ENCODE measurements at places on chromosomes 2 and 18. TPM values are rescaled to one million over a fixed set of nuclear protein-coding genes. Genes with fewer than 3 reads are reported as not detected.

The C2orf69 gene
- total RNA-seq, result 11.0 TPM

The CDK15 gene
- total RNA-seq, result not detected

DNA sequence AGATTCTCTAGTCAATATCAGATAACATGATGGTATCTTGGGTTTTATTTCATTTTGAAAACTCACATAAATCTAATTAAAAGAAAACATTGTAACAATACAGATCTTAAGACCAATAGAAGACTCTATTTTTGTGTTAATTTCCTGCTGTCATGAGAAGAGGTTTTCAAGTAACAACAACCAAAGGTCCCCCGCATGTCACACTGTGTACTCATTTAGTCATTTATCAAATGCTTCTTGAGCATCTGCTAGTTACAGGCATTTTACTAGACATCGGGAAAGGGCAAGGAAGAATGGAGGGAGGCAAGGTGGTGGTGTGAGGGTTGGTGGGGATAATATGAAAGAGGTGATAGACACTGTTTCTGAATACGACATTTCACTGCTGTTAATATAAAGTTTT is 77.7 kb upstream of the CHRNA1 start:
- no peak overlapping the region for H3K4me3 ChIP-seq
- H3K36me3 ChIP-seq, result no peaks in the 10 kb centered on the region
- no peaks in the 10 kb centered on the region for H3K27me3 ChIP-seq
- no peak for DNase-seq
- peaks cover 67% of the 10 kb centered on the region for H3K4me1 ChIP-seq

GRCh38 chr2:8168876-8169424 is 512.9 kb upstream of the ID2 start:
- no peaks in the 10 kb centered on the region for H3K4me1 ChIP-seq
- H3K27me3 ChIP-seq, result no peaks in the 10 kb centered on the region
- peak; percentile 16 for DNase-seq
- no peaks in the 10 kb centered on the region for H3K36me3 ChIP-seq
- H3K27ac ChIP-seq, result no peak overlapping the region

DNA sequence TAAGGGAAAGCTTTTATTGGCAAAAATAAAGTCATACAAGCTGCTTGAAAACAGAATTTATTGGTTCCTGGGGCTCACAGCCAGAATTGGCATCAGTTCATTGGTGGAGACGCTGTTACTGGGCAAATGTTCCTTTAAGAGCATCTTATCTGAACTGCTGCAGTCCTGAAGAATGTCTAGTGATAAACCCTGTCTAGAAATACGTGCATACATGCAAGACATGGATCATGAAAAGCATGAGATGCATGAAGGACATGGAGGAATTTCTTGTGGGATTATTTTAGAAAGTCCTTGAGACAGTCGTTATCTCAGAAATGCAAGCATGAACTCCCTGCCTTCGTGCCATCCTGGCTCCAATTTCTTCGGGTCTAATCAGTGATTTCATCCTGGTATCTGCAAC is 32.5 kb upstream of the FHOD3 start:
- no peak overlapping the region for H3K4me3 ChIP-seq
- no peaks in the 10 kb centered on the region for H3K27me3 ChIP-seq

- no peak for DNase-seq
- no peaks in the 10 kb centered on the region for H3K4me1 ChIP-seq
- no peaks in the 10 kb centered on the region for H3K27me3 ChIP-seq
- H3K4me3 ChIP-seq, result no peak overlapping the region
These were observed 108.5 kb downstream of the MAP2 start for GRCh38 chr2:209532321-209532720.

GRCh38 chr2:133139847-133140533 is 428.3 kb downstream of the NCKAP5 start:
- no peak for DNase-seq
- no peak overlapping the region for H3K4me3 ChIP-seq
- no peaks in the 10 kb centered on the region for H3K4me1 ChIP-seq
- no peaks in the 10 kb centered on the region for H3K27me3 ChIP-seq

DNA sequence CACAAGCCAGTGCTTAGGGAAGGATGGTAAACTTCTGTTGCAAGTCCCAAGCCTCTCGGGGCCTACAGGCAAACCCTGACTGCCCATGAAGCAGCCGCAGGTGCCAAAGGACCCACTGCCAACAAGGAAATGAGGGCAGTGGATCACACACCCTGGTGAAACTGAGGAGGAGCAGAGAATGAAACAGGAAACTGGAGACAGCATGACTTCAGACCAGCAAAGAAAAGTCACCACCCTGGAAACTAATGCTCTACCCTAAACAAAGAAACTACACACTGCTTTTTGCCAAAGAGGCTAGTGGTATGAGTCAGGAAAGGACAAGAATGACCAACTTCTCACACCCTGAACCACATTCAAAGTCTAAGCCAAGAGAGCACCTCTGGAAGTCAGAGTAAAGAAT is 97.2 kb downstream of the MYO5B start:
- H3K36me3 ChIP-seq, result no peaks in the 10 kb centered on the region
- DNase-seq, result no peak
- no peaks in the 10 kb centered on the region for H3K4me1 ChIP-seq
- H3K27me3 ChIP-seq, result no peaks in the 10 kb centered on the region
- no peak overlapping the region for H3K4me3 ChIP-seq
- no peak overlapping the region for H3K27ac ChIP-seq

DNA sequence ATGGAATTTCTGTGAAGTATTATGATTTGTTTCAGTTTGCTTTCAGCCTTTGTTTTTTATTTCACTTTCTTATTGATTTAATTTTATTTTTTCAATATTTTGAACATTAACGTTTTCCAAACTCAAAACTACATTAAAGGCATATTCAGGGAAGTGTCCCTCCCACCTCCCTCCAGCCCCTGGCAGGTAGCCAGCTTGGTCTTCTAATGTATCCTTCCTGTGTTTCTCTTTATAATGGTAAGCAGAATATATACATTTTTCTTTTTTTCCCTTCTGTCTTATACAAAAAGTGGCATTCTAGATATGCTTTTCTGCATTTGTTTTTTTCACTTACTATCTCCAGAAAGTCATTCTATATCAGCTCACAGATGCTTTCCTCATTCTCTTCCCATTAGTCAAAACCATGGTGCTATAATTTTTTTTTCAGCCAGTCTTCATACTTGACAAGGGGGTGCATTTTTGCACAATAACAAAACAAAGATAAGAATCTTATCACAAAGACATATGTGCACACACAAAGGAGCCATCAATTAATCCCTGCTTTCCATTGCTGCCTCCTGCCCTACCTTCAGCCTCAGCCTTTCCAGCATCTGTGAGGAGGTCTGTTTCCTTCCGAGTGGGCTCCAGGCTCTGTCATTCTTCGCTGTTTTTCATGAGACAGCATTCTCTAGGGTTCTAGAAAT is 33.7 kb upstream of the TMEM177 start:
- no peak overlapping the region for H3K4me3 ChIP-seq
- H3K27me3 ChIP-seq, result no peaks in the 10 kb centered on the region
- no peak overlapping the region for H3K27ac ChIP-seq
- no peaks in the 10 kb centered on the region for H3K36me3 ChIP-seq

DNA sequence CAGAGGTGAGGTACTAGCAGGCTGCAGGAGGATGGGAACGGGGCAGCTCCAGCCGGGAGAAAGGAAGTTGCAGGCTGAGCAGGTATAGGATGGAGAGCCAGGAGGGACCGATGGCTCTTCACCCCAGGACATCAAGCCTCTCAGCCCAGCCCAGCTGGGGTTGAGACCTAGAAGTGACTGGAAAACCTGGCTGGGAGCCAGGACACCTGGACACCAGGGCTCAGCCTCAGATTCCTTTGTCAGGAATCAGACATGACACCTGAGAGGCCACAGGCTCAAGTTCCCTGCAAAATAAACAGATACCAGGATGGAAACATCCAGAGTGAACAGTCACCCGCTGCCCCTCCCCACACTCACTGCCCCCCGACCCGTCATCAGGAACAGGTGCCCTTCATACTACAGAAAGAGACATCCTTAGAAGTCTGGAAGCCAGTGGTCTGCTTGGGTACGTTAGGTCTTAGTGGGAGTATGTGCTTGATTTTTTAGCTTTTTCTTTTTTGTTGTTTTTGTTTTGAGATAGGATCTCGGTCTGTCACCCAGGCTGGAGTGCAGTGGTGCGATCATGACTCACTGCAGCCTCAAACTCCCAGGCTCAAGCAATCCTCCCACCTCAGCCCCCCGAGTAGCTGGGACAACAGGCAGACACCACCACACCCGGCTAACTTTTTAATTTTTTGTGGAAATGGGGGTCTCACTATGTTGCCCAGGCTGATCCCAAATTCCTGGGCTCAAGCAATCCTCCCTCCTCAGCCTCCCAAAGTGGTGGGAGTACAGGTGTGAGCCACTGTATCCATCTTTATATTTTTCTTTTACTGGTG is 95.7 kb upstream of the STPG4 start:
- no peak overlapping the region for H3K4me3 ChIP-seq
- no peaks in the 10 kb centered on the region for H3K36me3 ChIP-seq
- no peak overlapping the region for H3K27ac ChIP-seq
- H3K27me3 ChIP-seq, result no peaks in the 10 kb centered on the region
- H3K4me1 ChIP-seq, result peaks cover 4% of the 10 kb centered on the region
